Stimulated activated CD8-positive, alpha-beta memory T cell treated with anti-CD3 and anti-CD28 coated beads, Interleukin-7, amount 100 ng/mL, for 4 hours (primary cell): ENCODE measurements at places on chromosomes 12 and 14.

GRCh38 chr12:38282886-38283285, 33.7 kb upstream of the ALG10B start:
- DNase-seq = no peak

GRCh38 chr12:47725893-47726292, 603 bp upstream of the ENDOU start:
- no peak for DNase-seq

DNA sequence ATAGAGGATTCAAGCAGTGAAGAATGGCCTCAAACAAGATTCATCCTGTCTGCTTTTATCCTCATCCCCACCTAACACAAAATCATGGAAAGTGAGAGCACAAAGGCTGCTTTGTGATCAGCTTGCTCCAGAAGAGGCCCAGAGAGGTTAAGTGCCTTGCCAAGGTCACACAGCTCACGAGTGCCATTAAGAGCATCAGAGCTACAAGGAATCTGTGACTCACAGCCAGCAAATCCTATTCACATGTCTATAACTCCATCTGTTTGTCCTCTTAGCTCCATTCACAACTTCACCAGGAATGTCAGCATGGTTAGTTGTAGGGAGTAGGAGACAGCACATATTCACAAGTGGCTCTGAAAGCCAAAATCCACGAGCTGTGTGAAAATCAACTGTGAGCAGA, 79.8 kb downstream of the TTC9 start:
- DNase-seq = no peak

- no peak for DNase-seq
These were observed 66.1 kb downstream of the ABCD2 start for GRCh38 chr12:39553476-39553875.

GRCh38 chr12:65343801-65344200, 65.3 kb downstream of the MSRB3 start:
- no peak for DNase-seq

GRCh38 chr14:56888274-56888673, 78.0 kb upstream of the OTX2 start:
- no peak for DNase-seq

DNA sequence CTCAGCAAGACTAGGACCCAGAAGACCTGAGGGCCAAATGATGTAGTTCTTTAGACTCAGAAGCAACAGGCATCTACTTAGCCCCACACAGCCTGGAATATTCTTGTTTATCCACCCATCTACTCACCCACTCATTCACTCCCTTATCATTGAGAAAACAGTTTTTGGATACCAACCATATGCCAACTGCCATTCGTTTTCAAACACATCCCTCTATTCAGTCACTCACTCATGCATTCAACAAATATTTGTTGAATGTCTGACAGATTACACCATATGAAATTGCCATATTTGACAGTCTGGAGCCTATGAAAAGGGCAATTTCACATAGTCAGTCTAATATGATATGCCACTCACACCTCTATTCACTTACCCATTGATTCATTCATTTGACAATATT, 103.2 kb downstream of the NT5DC3 start:
- DNase-seq = no peak

DNA sequence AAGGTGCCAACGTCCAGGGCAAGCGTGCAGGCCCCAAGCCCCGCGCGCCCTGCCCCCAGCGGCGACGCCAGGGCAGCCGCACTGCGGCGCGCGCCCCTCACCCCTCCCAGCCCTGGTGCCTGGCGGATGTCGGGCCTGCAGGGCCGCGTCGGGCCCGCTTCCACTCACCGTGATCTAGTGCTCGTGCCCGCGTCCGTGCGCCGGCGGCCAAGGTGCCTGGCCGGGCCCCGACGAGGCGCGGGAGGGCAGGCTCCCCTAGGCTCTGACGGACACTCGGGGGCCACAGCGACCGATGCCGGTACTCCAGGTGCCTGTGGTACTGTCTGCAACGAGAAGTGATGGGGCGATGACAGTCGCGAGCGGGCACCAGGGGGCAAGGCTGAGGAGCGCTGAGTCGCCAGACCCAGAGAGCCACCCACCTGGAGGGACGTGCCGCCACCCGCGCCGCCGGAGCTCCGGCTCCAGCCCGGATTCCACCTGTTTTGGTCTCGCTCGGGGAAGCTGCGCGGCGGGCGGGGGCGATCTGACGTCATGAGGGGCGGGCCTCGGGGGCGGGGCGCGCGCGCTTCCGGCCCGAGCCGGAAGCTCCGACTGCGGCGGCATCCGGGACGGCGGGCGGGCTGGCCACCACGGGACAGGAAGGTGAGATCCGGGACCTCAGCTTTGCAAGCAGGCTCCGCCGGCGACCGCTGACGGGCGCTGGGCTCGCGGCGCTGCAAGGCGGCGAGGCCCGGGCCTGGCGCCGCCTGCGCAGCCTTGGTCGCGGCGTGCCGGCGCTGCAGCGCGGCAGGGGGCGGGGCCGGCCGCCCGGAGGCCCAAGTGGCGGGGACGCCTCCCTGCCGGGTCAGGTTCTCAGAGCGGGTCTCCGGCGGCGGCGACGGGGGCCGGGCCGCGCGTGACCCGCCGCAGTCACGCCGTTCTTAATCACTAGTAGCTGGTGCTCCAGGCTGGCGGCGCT, at the start of the genes LYSET and MOAP1:
Gene LYSET (plus strand): TSS at position 927 of the 958 bp plus-strand sequence. CDS start 89 bp downstream, outside the sequence.
Gene MOAP1 (minus strand): TSS at position 507 of the 958 bp plus-strand sequence. CDS start 655 bp downstream, outside the sequence.
- peak; percentile 84 for DNase-seq

DNA sequence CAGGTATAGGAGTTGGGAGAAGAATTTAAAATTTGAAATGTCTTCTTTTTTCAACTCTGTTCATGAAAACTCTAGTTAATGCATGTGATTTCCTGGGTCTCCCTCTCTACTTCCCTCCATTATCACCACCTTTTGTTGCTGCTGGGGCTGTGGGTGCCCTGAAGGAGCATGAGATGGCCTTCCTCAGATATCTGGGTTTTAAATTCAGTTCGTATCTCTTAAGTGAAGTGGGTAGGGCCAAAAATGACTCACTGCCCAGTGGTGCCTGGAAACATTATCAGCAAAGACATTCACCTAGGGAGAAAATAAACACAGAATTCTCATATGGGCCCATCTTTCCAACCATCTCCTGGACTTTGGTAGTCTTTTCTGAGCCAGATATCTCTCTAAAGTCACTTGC, 234.9 kb upstream of the PLEKHG7 start:
- DNase-seq = no peak

DNA sequence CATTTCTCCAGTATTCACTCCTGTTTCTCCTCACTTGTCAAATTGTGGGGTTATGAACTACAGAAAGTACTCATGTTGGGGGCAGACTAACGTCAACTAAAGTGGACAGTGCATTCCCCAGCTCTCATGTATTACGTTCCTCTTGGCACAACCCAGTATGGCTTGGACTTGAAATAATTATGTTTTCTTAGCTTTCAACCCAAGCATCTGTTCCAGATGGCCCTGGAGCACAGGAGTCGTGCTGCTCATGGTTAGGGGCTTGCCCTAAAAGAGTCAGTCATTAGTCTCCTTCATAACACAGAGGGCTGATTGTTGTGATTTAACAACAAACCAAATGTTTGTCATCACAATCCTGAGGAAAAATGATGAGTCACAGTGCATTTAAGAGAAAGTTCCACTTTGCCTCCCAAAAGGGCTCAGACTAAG, 154.4 kb downstream of the RPAP3 start:
- DNase-seq = no peak

DNA sequence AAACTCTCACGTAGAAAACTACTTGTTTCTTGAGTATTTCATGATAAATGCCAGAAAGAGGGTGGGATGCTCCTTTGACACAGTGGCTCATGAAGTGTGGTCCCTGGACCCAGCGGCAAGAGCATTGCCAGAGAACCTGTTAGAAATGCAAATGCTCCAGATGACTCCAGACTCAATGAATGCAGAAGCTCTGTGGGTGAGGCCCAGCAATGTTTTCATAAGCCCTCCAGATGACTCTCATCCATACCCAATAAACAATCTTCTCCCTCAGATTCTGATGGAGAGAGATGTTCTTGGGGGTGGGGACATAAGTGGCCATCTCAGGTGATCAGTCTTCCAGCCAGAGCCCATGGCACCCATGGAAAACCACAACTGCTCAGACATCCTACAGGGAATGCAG, 88.9 kb downstream of the SMOC1 start:
- DNase-seq = no peak

DNA sequence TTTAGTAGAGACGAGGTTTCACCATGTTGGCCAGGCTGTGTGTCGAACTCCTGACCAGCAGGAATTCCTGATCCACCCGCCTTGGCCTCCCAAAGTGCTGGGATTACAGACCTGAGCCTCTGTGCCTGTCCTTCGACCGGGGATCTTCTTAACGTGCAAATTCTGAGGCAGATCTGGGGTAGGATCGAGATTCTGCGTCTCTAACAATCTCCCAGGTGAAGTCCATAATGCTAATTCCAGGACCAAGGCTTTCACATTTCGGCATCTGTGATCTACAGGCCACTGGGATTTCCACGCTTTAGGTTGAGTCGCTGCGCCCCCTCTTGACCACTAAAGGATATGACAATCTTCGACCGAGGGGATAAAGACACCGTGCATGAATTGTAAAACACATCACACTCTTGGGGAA, 24.8 kb downstream of the FOS start:
- no peak for DNase-seq

- no peak for DNase-seq
These were observed 33.6 kb upstream of the HIF1A start for GRCh38 chr14:61661471-61662400.

GRCh38 chr14:68939181-68939892, 39.8 kb downstream of the ACTN1 start:
- no peak for DNase-seq

DNA sequence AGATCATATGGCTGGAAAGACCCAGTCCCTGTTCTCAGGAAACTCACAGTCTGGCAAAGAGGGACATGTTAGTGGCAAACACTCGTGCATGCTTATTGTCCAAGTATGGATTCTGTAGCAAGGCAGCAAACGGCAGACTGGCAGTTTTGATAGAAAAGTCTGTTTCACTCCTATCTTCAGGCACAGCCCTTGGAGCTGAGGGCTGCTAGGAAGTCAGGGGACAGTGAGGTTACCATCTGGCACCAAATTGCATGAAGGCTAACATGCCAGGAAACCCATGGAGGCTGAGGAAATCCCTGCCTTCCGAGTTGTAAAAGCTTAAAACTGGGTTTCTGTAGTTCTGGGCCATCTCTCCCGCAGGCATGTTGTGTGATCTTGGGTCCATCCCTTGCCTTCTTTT, 32.9 kb downstream of the CALM1 start:
- DNase-seq = no peak

- no peak for DNase-seq
These were observed 78.6 kb downstream of the BHLHE41 start for GRCh38 chr12:26046203-26046602.

DNA sequence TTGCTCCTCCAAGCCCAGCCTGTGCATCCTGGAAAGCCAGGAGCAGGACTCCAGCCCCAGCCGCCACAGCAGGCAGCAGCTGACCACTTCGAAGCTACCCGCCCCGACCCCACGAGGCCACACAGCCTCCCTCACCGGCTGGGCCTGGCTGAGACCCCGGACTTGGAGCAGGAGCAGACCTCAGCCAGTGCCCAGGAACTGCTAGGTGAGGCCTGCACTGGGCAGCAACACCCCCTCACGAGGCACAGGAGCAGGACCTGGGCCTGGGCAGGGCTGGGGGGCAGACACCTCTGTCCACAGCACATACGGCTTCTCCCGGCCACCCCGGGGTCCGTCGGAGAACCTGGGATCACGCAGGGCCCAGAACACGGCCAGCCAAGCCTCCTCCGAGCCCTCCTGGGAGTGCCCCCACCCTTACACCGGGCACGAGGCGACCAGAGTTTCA, 137.4 kb upstream of the C14orf180 start:
- DNase-seq = no peak

DNA sequence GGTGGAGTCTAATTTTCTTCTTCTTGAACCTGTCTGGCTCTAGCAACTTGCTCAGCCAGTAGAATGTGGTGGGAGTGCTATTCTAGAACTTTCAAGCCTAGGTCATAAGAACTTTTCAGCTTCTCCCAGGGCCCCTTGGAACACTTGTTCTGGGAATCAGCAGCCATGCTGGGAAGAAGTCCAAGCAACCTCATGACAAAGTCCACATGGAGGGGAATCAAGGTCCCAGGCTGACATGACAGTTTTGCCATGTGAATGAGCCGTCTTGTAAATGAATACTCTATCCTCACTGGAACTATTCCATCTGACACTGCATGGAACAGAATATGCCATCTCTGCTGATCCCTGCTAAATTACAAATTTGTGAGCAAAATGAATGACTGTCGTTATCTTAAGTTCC, 214.2 kb upstream of the TBX3 start:
- no peak for DNase-seq

DNA sequence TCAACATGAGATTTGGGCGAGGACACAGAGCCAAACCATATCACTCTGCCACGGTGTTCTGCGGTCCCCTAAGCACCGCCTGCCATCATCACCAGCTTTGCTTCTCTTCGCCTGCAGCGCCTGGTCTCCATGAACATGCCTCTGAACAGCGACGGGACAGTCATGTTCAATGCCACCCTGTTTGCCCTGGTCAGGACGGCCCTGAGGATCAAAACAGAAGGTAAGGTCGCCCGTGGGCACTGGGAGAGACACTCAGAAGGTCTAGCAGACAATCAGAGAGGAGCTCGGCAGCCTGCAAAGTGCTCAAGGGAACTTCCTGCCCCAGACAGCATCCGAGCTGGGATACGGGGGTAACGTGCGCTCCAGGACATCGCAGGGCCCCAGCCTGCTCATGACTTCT, 126.0 kb upstream of the FKBP4 start:
- DNase-seq = no peak

DNA sequence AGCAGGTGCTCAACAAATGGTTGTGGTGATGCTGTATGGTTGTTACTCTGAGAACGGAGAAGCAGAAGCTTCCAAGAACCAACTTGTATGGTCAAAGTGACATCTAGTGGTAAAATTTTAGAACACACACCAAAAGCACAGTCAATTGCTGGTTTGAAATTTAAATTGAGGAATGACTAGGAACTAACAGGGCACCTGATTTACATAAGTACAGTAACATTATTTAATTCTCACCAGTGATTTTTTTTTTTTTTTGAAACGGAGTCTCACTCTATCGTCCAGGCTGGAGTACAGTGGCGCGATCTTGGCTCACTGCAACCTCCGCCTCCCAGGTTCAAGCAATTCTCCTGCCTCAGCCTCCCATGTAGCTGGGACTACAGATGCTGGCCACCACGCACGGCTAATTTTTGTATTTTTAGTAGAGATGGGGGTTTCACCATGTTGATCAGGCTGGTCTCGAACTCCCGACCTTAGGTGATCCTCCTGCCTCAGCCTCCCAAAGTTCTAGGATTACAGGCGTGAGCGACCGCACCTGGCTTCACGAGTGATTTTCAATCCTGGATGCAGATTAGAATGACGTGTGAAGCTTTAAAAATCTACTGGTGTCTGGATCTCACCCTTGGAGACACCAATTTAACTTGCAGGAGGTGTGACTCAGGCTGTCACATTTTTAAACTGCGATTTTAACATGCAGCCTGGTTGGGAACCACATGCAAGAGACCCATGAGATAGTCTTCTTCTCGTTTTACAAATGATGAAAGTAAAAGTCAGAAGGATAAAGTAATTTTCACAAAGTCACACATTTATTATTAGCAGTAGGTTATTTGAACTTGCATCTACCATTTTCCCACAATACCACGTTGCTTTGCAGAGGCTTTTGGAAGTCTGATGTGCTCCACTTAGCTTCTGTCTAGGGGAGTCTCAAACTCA, 14.1 kb upstream of the NUMB start:
- DNase-seq = no peak
